ENCODE measurements at places on chromosomes 3 and 15. TPM values are rescaled to one million over a fixed set of nuclear protein-coding genes. Genes with fewer than 3 reads are reported as not detected.

The CLEC3B gene
- 68.0 TPM for total RNA-seq

The ALDH1A2 gene
- 10.4 TPM for total RNA-seq

The TICRR gene
- total RNA-seq = 0.12 TPM

The MAP6D1 gene
- total RNA-seq = 2.3 TPM

DNA sequence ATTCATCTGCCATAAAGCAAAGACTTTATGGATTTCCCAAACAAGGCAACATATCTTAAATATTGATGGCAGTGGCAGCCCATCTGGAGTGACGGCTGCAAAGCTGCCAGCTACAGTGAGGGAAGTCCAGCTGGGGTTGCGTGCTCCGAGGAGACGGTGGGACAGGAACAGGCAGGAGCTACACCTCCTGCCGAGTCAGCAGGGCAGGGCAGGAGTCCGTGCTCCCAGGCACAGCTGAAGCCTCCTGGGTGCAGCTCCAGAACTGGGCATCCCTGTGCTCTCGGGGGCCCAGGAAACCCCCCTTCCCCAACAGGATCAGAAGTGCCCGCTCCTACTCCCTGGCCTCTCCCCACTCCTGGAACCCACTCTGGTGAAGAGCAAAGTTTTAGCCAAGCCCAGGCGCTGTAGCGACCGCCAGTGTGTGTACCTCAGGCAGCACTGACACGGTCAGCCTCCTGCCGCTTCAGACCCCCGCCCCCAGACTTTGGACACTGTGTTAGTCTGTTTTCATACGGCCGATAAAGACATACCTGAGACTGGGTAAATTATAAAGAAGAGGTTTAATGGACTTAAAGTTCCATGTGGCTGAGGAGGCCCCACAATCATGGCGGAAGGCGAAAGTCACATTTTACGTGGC, 556.4 kb upstream of the CCDC54 start:
- no peak for DNase-seq

DNA sequence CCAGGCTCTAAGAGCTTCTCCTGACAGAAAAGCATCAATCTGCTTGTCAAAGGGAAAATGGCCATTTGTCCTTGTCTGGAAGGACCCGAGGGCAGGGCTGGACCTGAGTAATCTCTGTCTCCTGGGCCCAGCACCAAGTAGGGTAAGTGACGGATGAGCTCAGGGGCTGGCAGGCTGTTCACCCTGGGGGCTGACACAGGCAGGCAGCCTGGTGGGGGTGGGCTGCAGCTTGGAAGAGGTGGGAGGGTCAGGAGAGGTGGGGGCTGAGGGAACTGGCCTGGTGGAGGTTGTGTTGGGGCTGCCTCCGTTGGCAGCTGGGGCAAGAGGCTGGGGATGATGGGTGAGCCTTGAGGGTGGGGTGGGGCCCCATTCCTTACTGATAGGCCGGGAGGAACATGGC, 42.3 kb upstream of the ADPGK start:
- DNase-seq = no peak

All from left ventricle myocardium superior (tissue), 1 donor.